ENCODE measurements at places on chromosomes 1 and 21.

- DNase-seq, result no peak
These were observed 146.6 kb downstream of the ROR1 start for GRCh38 chr1:63920154-63921117.

DNA sequence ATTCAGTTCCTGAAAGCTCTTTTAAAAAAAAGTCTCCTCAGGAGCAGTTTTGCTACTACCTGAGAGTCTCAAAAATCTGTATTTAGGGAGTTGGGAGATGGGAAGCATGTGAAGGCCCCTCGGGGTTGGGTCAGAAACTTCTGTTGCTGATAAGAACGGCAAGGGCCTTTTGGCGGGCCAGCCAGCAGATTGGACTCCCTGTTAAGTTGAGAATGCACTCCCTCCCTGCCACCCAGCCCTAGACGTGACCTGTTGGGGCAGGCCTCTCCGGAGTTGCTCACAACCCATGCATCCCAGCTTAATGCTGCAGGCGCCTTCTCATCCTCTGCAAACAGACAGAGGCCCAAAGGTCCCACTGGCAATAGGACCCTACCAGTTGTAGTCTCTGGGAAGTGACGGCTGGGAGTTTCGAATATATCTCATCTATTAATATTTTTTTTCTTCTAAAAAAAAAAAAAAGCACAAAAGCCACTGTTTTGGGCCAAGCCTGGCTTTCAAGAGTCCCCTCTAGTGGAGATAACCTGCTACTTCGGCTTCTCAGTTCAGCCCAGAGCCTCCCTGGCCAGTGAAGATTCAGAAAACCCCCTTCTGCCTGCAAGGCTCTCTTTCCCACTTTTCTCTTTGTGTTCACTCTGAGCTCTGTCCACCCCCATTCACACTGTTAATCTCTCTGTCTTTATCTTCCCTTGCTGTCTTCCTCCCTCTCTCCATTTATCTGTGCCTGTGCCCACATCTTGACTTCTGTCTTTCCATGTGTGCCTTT is 5.3 kb downstream of the PLXNA2 start:
- DNase-seq, result no peak

- DNase-seq, result no peak
These were observed 12.3 kb downstream of the ZNF436 start for GRCh38 chr1:23357138-23357908.

GRCh38 chr1:240343966-240344365 is 252.3 kb downstream of the FMN2 start:
- no peak for DNase-seq

- no peak for DNase-seq
These were observed 105.4 kb downstream of the PRDM2 start for GRCh38 chr1:13805431-13805830.

- no peak for DNase-seq
These were observed 10.4 kb upstream of the HMGB4 start for GRCh38 chr1:33853431-33853830.

DNA sequence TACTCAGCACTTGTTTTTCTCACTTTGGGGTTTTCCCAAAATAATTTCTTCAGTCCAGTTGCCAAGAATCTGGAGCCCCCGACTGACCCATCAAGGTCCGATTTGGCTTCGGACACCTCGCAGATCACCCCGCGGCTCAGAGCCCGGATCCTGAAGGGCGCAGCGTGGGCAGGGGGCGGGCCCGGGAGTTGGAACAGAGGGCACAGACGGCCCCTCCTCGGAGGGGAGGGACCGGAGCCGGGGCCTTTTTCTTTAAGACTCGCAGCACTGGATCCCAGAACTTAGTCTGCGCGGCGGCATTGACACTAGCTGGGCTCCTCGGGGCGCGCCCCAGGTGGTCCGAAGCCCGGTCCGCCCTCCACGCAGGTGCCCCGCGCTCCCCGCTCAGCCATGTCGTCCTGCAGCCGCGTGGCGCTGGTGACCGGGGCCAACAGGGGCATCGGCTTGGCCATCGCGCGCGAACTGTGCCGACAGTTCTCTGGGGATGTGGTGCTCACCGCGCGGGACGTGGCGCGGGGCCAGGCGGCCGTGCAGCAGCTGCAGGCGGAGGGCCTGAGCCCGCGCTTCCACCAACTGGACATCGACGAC is at the start of gene CBR3:
Gene CBR3 (plus strand): TSS at position 277 of the 588 bp plus-strand sequence. CDS start 114 bp downstream, at position 391.
- no peak for DNase-seq

DNA sequence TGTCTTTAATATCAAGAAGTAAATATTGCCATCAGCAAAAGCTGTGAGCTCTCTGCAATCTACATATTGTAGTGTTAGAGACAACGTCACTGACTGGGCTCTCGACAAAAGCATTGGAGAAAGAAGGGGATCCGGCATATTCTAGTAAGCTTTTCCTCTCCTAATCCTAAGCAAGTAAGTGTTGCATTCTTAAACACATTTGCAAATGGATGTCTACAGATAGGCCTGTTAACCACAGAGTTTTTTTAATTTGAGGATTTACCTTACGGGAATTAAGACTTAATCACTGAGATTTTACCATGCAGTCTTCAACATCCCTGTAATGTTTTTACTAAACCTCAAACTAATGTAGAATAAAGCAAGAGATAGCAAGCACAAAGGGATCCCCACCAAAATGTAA is 426.5 kb upstream of the CAMK1G start:
- no peak for DNase-seq

DNA sequence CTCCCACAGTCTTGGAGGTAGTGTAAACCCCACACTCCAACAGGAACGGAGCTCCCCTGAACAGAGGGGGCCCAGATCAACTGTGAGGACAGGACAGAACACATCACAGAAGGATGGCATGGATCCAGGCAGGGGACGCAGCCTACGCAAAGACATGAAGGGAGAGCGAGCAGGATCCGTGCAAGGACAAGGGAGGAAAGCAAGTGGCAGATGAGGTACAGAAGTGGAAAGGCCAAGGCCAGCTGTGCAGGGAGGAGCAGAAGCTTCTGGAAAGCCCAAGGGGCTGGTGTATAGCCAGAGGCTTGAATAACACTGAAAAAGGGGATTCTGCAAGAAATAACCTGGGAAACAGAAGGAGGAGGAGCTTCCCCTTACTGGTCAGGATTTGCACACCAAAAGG is 81.2 kb downstream of the SIPA1L2 start:
- no peak for DNase-seq

GRCh38 chr1:70334436-70334835 is 20.1 kb downstream of the ANKRD13C start:
- no peak for DNase-seq

DNA sequence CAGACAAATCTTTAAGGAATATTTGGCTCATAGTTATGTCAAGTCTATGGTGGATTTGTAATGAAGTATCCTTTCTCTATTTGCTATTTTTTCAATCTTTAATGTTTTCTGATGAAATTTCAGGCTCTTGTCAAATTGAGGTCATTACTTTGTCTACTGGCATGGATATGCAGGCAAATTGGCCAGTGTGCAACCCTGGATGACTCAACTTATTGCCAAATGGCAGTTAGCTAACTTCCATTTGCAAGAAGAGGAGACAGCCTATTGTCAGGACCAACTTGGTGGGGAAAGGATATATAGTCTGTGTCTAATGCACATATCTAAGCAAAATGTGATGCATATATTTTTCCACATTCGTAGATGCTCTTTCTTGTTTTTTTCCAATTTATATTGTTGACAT is 530.5 kb downstream of the PTBP2 start:
- DNase-seq, result no peak

DNA sequence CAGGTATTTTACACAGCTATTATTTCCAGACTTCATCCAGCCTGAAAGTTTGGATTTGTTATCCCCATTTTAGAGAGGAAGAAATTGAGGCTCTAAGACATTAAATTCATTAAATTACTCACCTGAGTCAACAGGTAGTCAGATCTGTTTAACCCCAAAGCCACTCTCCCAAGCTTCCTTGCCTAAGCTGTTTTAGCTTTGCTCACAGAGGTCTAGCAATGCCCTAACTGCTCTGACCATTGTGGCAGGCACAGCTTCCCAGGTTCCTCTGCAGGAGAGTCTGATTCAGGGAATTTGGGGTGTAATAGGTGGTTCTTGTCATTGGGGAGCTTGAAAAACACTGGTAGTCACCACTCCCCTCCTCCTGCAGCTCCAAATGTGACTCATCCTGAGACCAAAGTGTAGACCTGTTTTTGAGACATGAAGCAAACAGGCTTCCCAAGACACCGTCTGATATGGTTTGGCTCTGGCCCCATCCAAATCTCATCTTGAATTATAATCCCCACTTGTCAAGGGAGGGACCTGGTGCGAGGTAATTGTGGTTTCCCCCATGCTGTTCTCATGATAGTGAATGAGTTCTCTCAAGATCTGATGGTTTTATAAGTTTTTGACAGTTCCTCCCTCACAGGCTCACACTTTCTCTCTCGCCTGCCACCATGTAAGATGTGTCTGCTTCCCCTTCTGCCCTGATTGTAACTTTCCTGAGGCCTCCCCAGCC is 142.8 kb upstream of the DNAH14 start:
- DNase-seq, result no peak

DNA sequence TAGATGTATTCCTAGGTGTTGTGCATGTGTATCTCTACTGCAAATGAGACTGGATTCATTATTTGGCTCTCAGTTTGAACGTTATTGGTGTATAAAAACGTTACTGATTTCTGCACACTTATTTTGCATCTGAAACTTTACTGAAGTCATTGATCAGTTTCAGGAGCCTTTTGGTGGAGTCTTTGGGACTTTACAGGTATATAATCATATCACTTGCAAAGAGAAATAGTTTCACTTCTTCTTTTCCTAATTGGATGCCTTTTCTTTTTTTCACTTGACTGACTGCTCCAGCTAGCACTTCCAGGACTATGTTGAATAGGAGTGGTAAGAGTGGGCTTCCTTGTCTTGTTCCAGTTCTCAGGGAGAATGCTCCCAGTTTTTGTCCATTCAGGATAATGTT is 252.2 kb downstream of the SMYD3 start:
- no peak for DNase-seq

- no peak for DNase-seq
These were observed 137.4 kb downstream of the ZNF326 start for GRCh38 chr1:90132306-90132705.

Measured in H1 (cell line).